Naive thymus-derived CD4-positive, alpha-beta T cell (primary cell): ENCODE measurements at places on chromosomes 13 and 19.

GRCh38 chr13:30418075-30418716 lies 4.1 kb upstream of the UBE2L5 start:
- no peak for DNase-seq

DNA sequence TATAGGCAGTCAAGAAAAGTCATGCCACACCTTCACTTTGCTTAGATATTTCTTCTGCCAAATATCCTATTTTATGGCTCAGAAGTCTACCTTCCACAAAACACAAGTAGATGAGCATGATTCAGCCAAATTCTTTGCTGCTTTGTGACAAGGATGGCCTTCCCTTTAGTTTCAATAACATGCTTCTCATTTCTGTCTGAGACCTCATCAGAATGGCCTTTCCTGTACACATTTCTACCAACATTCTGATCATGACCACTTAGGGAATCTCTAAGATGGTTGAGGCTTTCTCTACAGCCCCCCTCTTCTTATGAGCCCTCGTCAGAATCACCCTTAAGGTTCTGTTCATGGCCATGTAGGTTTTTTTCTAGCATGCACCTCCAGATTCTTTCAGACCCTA lies 96.2 kb downstream of the COL4A2 start:
- DNase-seq: no peak

- DNase-seq: no peak
Observed at GRCh38 chr13:44422755-44423643, 49.4 kb downstream of the SERP2 start.

- no peak for DNase-seq
Observed at GRCh38 chr13:106331116-106331515, 204.3 kb downstream of the EFNB2 start.

DNA sequence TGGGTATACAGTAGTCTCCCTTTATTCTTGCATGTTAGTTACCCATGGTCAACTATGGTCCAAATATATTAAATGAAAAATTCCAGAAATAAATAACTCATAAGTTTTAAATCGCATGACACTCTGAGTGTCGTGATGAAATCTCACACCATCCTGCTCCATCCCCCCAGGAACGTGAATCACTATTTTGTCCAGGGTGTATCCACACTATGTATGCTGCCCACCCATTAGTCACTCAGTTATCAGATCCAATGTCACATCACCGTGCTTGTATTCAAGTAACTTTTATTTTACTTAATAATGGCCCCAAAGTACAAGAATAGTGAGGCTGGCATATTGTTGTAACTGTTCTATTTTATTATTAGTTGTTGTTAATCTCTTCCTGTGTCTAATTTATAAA lies 115.8 kb upstream of the SERP2 start:
- no peak for DNase-seq

DNA sequence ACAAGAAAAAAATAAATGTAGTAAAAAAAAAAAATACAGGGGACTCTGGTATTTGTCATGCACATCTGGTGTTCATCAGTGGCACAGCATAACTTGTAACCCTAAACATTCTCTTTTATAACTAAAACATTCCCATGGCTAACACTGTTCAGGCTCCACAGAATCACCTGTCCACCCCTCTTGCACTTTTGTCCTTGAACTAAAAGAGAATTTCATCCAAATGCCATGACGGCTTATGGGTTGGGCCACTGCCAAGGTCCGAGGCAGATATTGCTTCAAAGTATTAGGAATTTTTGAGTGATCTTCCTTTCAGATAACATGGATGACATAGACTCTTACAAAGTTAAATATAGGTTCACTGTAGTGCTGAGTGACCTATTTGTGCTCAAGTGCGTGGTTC lies 25.7 kb upstream of the SERP2 start:
- no peak for DNase-seq

DNA sequence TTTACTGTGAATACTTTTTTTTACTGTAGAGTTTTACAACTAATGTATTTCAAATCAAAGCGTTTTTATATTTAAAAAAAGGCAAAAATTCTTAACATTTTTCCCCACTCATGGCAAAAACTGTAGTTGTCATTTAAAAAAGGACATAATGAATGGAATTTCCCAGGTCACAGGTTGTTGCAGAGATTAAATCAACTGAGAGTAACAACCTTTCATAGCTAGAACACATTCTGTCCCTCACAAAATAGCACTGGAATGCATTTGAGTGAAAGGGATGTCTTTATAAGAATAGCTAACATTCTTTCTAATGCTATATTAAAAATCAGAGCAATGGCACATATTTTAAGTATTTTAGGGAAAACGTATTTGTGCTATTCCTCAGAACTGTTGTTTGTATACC lies 1393.3 kb upstream of the ATXN8OS start:
- DNase-seq: no peak

DNA sequence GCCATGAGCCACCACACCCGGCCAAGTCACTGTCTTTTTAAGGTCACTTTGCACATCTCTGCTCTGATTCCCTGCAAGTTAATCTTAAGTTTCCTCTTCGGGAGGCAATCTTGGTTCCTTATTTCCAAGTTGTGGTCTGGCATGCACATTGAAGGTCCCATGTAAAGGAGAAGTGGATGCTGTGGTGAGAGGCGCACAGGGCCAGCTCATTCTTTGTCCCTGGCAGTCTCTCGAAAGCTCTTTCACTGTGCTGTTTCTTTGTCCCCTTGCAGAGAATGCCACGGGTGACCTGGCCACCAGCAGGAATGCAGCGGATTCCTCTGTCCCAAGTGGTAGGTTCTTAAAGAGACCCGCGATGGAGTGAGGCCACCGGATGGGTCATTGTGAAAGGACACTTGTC lies 16.4 kb upstream of the C19orf33 start:
- DNase-seq: no peak

DNA sequence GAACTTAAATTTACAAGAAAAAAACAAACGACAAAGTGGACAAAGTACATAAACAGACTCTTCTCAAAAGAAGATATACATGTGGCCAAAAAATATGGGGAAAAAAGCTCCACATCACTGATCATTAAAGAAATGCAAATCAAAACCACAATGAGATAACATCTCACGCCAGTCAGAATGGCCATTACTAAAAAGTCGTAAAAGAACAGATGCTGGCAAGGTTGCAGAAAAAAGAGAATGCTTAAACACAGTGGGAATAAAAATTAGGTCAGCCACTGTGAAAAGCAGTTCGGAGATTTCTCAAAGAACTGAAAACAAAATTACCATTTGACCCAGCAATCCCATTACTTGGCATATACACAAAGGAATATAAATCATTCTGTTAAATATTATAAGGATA lies 132.7 kb downstream of the UGGT2 start:
- DNase-seq: no peak

DNA sequence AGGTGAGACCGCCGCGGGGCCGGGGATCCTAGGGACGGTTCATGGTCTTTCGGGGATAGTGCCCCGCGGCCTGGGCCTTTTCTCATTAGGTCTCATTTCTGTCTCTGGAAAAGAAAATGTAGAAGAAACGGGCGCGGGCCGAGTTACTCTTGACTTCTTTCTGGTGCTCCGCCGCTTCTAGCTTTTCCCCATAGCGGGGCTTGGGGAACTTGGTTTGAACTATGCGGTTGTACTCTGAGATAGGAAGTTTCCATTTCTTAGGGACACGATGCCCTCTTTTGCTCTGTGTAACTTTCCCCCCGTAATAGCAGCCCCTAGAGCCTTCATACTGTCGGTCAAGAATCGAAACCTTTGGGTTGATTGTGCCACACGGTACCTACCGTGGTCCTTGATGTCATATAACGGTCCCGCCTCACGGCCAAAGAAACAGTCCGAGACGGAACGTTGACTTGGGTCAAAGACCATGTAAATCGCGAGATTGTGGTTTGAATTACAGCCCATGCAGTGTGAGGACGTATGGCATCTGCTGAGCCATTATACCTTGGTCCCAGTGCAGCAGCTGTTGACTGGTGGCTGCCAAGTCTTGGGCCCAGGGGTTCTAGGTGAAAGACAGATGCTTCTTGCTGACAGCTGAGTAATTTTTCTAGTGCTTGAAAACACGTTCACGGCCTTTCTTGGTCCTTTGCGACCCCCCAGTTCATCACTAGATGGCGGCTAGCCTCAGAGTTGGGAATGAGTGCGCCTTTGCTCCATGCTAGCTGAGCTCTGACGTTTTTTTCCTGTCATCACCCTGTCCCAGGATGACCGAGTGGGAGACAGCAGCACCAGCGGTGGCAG lies 487 bp downstream of the RPS5 start:
- DNase-seq: no peak

DNA sequence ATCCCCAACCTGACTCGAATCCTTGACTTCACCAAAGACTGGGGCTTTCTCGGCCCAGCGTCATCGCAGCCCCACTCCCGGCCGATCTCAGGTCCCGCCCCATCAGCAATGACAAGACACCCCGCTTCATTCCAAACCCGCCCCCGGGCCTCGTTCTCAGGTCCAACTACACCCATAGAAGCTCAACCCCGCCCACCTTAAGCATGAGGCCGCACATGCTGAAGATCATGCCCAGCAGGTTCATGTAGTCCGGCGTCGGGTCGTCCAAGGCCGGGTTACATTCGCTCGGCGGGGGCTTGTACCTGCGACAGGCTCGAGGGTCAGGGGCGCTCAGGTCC lies 2.3 kb downstream of the WDR83 start:
- peak; percentile 57 for DNase-seq

GRCh38 chr13:97202761-97203160 lies 19.4 kb upstream of the MBNL2 start:
- DNase-seq: no peak

DNA sequence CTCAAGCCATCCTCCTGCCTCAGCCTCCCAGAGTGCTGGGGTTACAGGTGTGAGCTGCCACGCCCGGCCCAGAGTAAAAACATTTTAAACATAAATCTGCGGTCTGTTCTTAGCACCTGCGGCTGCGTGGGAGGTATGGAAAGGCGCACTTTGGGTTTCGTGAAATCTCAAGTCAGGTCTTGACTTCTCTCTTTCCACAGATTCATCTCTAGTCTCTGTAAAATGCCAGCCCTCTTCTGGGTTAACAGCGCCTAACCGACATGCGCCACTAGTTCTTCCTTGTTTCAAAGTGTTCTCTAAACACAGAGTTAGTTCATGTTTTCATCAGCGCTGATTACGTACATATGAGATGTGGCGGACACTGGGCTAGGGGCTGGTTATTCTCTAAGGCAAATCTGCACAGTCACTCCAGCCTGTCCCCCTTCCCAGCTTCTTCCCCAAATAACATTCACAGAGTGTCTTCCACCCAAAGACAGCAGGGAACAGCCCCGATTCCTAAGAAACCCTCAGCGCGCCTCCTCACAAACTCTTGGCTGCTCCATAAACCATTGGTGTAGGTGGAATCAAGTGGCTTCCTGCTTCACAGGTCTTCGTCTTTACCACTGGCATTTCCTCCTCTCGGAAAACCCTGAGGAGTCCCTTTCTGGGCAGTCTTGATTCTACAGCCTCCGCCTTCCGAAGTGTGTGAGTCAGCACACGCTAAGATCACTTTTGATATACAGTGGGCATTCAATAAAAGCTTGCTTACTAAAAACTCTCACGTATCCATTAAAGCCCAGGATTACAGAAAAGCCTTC lies 1.4 kb downstream of the PARP4 start:
- DNase-seq: peak; percentile 34

DNA sequence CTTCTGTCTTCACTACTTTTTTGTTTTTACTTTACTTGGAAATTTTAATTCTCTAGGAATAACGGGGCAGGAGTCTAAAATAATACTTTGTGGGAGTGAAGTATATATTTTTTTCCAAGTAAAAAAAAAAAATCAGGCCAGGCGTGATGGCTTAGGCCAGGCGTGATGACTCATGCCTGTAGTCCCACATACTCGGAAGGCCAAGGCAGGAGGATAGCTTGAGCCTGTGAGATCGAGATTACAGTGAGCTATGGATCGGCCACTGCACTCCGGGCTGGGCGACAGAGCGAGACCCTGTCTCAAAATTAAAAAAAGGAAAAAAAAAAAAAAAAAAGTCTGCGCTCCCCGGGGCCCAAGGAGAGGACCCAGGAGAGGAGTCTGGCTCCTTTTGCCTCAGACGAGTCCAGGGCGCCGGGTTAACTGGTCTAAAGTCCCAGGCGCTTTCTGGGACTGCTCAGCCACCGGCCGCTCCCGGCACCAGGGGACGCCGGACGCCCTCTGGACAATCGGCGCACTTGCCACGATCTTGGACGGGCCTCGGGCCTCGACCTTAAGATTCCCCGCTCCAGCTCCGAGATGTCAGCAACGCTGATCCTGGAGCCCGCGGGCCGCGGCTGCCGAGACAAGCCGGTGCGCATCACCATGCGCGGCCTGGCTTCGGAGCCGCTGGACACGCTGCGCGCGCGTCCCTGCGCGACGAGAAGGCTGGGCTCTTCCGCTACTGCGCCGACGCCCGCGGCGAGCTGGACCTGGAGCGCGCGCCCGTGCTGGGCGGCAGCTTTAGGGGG lies 2.7 kb upstream of the ZFP82 start:
- DNase-seq: no peak

DNA sequence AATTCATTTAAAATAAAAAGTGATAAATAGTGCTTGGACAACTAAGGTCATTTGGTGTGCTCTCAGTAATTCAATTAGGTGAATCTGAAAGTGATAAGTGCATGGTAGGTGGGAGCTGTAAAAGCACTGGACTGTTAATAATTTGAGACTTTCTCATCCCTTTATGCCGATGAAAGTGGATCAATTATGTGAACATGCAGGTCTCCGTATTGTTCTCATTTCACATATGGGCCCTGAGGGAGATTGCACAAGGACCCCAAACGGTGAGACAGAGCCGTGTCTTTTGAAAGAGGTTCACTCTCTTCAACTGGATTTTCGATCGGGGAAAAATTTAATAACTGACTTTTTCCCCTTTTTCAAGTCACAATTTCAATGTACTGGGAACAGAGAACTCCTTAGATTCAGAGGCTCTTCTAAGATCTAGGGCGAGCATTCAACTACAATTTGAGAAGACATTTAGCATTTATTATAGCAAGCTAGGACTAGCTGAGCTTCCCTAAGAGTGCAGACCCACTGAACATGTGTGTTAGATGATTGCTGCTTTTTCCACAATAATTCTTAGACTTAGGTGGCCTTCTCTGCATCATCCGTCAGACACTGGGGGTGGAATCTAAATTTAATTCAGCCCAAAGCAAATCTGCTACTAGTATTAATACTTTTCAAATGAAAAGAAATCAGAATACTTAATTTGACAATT lies 347.6 kb downstream of the OXGR1 start:
- no peak for DNase-seq

GRCh38 chr13:74883834-74884233 lies 598.1 kb downstream of the TBC1D4 start:
- DNase-seq: no peak

GRCh38 chr19:718251-718951 lies 9.7 kb downstream of the PALM start:
- no peak for DNase-seq

GRCh38 chr13:50322006-50322405 lies 306.8 kb downstream of the KCNRG start:
- no peak for DNase-seq

DNA sequence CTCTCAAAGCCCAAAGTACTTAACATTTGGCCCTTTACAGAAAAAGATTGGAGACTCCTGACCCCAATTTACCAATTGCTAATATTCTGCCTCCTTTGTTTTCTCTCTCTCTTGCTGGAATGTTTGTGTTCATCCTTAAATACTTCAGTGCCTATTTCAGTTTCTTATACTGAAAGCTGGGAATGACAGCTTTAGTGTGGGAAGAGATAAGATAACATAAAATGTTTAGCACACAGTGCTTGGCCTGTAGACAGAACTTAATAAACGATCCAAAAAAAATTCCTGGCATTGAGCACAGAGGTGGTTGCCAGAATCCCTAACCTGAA lies 3.0 kb upstream of the PLEKHF1 start:
- no peak for DNase-seq
